NCI-H1694 (cell line): ENCODE measurements at places on chromosomes 7 and 10.

DNA sequence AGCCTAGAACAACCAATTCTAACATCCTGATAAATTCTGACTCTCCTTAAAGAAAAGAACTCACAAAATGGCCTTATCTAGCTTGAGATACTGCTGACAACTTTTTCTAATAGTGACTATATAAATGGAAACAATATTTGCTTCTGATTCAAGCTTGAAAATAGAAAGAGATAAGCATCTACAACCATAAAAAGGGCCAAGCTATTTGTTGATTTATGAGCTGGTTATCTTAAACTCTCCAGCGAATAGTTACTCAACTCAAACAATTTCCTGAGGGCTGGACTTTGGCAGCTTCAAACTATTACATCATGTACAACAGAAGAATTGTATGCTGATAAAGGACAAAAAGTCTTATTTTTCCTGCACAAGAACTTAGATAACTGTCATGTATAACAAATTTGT lies 4.6 kb downstream of the USP54 start:
- no peak for DNase-seq

DNA sequence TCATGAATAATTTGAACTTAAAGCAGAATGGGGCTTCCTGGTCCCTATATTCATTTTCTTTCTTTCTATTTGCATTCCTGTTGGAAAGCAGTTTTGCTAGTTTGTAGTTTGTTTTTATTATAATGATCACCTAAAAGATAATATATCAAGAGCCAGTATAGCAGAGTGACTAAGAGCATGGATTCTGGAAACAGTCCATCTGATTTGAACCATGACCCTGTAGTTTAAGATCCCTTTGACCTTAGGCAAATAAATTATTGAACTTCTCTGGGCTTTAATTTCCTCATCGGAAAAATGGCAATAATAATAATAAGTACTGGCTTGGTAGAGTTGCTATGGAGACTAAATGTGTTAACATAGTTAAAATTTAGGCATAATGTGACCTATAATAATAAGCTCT lies 76.1 kb downstream of the DGKB start:
- no peak for DNase-seq

DNA sequence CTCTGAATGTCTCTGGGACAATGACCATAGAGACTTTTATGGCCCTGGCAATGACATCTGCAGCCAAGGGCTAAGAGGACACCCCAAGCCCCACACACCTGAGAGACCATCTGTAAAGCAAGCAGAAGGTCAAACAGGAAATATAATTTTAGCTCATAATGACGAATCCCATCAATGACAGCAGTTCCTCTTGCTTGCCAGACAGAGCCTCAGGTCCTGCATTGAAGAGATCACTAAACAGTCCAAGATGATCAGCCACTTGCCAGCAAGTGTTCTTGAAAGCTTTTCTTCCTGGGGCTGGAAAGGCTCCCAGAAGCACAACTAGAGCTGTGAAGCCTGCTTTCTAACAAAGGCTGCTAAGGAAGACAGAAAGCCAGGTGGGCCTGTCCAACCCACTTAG lies 993.7 kb upstream of the AUTS2 start:
- no peak for DNase-seq

GRCh38 chr7:36951257-36951697 lies 227.0 kb upstream of the AOAH start:
- DNase-seq = no peak

GRCh38 chr7:32958046-32959025 lies 1.1 kb downstream of the FKBP9 start:
- no peak for DNase-seq

DNA sequence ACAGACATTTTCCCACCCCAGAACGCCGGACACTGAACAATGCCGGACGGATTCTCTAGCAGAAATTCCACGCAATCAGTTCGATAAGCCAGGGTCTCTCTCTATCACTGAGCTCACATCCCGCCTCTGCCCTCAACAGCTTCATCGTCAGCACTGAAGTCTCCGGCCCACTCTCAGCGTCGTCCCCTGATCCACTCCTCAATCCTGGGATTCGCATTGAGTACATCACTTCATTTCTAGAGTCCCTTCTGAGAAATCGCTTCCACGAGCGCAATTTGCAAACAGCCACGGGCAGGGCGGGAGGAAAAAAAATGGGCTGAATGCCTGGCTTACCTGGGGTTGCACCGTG lies 365 bp downstream of the YME1L1 start:
- no peak for DNase-seq

- no peak for DNase-seq
These were observed 69.9 kb downstream of the SNX13 start for GRCh38 chr7:17870406-17870805.

DNA sequence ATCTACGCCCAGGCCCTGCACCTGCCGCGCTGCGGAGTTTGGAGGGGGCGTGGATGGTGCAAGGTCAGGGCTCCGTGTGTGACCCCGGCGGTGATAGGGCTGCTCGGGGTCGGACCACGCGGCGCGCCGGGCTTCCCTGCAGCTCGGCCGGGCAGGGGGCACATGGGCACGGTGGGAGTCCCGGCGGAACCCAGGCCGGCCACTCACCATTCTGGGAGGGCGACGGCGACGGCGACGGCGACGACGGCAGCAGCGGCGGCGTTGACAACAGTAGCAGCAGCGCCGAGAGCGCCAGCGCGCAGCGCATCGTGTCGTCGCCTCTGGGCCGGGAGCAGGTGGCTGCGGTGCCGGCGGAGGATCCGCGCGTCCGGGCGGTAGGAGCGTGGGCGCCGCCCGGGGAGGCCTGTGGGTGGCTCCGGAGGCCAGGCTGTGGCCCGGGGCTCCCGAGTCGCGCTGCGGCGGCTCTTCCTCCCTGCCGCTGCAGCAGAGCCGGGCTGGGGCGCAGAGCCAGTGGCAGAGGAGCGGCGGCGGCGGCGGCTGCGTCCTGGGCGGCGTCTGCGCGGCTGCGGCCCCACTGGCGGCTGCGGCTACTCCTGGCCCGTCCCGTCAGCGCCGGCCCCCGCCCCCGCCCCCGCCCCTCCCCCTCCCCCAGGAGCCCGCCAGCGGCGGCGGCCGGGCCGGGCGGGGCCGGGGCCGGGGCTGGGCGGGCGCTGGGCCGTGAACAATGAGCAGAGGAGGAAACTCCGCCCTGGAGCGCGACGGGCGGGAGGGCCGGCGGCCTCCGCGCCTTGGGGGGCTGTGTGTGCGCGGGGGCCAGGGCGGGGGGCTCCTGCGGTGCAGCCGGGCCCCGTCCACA lies at the start of gene PODXL:
Gene PODXL, minus strand, starts transcription at position 576 of the 856 bp plus-strand sequence. Its CDS starts 269 bp downstream, at position 307.
- DNase-seq = no peak

- no peak for DNase-seq
These were observed 51.2 kb downstream of the PRKAG2 start for GRCh38 chr7:151825721-151826120.

- DNase-seq = no peak
These were observed 140.1 kb downstream of the LRRC4 start for GRCh38 chr7:127891144-127891543.
